HFFc6 (cell line): ENCODE measurements at places on chromosomes 2 and 18.

DNA sequence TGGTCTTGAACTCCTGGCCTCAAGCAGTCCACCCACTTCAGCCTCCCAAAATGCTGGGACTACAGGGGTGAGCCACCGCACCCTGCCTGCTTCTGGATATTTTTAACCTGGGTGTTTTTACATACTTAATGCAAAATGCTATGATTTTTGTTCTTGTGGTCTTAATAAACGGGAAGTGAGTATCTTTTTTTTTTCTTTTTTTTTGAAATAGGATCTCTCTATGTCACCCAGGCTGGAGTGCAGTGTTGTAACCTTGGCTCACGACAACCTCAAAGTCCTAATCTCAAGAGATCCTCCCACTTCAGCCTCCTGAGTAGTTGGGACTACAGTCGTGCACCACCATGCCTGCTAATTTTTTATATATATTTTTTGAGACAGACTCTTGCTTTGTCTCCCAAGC is 19.2 kb upstream of the ASXL2 start:
- no peak for DNase-seq

DNA sequence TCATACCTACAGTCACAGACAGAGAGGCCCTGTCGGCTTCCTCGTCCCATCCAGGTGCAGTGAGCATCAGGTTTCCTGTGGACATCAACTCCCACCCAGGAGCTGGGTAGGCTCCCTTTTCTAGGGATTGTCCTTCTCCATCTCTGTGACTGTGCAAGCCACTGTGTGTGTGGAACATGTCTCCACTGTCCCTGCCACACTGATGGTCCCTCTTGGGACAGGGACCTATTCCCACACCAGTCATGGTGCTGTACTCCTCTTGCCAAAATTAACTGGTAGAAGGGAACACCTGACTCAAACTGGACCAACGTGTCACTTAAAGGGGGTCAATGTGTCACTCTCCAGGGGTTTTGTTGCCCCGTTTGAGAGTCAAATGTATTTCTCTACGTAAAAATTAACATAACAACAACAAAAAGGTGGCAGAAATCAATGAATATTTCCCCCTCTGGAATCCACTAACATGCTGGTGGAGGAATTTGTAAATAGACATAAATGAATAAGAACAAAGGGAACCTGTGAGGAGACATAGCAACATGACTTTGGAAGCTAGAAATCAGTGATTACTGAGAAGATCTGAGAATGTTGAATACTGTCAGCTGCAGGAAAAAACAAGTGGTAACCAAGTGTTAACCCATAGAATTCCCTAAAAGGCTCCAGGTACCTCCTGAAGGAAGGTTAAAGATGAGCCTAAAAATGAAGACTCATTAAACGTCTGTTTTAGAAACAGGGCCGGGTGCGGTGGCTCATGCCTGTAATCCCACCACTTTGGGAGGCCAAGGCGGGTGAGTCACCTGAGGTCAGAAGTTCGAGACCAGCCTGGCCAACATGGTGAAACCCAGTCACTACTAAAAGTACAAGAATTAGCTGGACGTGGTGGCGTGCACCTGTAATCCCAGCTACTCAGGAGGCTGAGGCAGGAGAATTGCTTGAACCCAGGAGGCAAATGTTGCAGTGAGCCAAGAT is 40.4 kb downstream of the SH2D6 start:
- no peak for DNase-seq

DNA sequence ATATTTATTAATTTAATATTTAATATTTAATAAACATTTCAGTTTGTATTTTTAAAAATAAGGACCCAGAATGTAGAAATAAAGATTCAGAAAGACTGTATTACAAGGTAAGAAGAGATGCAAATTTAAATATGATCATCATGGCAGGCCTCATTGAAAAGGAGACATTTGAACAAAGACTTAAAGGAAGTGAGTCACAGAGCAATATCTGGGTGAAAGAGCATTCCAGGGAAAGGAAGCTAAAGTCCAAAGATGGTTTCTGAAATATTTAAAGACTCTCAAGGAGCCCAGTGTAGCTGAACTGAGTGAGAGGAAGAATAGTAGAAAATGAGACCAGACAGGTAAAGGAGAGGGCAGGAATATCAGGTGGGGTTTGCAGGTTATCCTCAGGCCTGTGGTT is 5.9 kb downstream of the SCYGR4 start:
- peak; percentile 38 for DNase-seq

DNA sequence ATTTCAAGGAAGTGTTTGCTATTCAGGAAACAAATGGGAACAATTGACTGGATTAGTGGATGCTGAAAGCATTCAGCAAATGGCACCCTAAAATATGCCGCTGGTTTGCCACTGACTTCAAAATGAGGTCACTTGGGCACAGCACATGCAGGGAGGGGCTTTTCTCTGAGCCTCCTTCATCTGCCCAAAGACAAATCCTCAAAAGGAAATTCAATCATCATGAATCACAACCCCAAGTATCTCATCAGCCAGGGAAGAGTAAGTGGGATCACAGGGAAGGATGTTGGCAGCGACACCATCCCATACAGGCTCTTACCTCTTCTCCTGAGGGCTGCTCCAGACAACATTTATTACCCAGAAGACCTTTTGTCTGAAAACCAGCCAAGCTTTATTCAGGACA is 14.4 kb upstream of the SP140L start:
- peak; percentile 61 for DNase-seq

DNA sequence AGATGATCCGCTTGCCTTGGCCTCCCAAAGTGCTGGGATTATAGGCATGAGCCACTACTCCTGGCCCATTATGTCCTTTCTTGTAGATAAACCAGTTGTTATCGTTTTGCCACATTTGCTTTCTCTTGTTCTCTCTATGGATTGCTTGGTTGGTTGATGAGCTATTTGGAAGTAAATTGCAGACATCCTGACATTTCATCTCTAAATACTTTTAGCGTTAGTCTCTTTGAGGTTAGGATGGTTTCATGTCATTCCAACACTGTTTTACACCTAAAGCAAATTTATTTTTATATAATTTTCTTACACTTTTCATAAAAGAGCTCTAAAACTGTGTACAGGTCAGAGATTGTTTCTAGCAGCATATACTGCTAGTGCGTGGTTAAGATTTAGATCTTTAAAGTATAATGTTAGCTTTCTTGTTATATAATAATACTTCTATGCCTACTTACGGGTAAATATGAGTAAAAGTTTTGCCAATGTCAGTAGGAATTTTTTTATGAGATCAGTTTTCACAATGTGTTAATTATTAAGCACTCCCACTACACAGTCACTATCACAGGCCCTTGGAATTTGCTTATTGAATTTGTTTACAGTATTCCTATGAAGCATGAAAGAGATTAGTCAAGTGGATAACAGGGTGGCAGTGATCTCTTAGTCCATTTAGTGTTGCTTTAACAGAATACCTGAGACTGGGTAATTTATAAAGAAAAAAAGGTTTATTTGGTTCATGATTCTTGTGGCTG is 10.3 kb downstream of the POLI start:
- DNase-seq, result no peak

GRCh38 chr2:170354855-170355780 is 177.2 kb downstream of the MYO3B start:
- DNase-seq, result no peak

GRCh38 chr2:70104231-70105111 is 17.2 kb downstream of the PCBP1 start:
- DNase-seq, result peak; percentile 63

DNA sequence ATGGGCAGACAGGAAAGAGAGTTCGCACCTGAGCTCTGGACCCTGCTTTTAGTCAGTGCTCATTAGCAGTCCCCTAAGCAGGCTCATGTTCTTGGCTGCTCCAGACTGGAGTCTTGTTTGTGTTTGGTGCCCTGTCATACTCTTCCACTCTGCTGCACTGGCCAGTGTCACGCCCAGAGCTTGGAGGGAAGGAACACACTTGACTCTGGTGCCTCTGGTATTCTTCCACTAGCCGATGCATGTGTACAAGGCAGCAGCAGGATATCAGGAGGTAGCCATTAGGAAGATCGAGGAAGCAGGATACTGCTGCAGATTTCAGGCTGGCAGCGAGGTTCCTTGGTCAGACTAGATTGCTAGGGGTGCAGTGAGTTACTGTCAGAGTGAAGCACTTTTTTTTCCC is 81.4 kb upstream of the B3GNT2 start:
- DNase-seq, result no peak

DNA sequence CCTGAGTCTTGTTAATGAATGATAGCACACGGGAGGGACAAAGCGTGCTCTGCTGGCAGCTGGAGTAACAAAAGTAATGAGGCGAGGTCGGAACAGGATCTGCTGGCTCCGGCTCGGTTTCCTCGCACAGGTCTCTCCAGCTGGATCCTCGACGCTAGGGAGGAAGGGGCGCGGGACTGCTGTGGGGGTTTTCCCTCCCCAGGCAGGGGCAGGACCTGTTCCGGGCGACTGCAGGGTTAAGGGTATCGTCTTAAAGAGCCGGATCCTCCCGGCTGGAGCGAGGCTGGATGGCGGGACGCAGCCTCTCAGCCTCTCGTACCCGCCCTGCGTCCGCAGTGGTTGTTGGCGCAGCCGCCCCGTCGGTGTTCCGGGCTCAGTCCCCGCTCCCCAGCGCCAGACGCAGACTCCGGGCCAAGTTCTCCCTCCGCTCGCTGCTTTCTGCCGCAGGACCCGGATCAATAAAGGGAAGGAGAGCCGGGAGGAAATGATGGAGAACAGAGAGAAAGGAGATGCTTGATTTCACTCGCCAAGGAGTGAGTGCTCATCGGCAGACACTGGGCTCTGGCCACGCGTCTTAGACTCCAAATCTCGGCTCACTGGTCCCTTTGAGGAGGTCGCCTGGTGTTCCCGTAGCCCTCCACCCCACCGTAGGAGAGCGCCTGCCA is 1.1 kb upstream of the LIPG start:
- no peak for DNase-seq

- no peak for DNase-seq
Measured at GRCh38 chr2:19559596-19560240, 201.3 kb upstream of the OSR1 start.

DNA sequence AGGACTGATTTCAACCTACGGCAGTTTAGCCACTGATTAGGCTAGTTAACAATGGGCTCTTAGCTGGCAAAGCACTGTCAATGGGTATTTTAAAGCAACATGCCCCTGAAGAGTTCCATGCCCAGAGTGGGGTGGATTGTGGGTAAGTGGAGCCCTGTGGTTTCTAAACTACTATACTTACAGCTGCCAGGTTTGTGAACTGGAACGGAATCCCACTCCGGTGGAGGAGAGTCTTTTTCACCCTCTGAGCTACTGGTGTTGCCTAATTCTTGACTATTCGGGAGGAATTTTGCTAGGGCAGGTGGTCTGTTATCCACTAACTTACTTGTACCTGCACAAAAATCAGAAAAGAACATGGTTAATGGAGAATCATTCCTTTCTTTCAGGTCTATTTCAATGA is 52.6 kb downstream of the ZAP70 start:
- no peak for DNase-seq

DNA sequence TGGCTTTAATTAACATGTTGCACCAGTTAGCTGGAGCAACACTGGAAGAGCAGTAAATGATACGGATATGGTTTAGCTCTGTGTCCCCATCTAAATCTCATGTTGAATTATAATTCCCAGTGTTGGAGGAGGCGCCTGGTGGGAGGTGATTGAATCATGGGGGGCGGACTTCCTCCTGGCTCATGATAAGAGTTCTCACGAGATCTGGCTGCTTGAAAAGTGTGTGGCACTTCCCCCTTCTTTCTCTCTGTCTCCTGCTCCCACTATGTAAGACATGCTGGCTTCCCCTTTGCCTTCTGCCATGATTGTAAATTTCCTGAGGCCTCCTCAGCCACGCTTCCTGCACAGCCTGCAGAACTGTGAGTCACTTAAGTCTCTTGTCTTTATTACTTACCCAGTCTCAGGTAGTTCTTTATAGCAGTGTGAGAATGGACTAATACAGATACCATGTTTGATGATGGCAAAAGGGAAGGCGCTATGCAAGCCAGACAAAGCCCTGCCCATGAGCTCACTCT is 963.6 kb downstream of the SOCS6 start:
- no peak for DNase-seq

DNA sequence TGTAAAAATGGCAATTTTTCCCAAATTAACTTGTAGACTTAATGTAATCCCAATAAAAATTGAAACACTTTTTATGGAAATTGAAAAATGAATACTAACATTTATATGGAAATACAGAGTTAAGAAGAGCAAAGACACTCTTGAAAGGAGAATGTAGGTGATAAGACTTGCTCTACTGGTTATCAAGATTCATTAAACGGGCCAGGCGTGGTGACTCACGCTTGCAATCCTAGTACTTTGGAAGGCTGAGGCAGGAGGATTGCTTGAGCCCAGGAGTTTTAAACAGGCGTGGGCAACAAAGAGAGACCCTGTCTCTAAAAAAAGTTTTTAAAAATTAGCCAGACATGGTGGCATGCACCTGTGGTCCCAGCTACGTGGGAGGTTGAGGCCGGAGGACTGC is 29.5 kb upstream of the ZNF396 start:
- DNase-seq, result no peak

DNA sequence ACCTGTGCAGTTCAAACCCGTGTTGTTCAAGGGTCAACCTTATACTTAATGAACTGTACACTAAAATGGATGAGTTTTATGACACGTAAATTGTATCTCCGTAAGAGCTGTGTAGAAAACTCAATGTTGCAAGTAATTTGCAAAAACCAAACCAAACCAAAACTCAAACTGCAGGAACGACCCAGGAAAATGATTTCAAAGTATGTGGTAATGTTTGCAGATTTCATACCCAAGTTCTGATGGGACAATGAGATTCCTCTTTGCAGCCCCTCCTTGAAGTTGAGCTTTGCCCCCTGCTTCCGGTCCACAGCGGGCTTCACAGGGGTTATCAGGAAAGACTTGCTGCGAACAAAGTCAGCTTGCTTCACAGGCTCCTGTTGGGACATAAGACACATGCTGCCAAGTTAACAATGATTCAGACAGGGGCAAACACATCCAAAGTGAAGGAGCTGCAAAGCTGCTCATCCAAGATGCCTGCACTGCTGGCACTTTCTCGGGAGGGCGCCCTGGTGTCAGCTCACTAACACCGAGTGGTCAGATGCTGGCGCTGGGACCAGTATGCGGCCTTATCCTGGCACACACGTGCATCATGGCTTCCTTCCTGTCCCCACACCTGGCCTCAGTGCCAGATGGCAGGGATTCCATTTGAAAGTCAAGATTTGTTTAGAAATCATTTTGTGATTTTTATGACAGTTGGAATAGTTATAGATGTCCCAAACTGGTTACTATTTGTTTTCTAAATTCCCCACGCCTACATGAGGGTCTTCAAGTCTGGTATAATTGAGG is 65.2 kb upstream of the MGAT4A start:
- no peak for DNase-seq

GRCh38 chr2:197137826-197138477 is 172.6 kb downstream of the ANKRD44 start:
- no peak for DNase-seq

GRCh38 chr2:9238591-9239326 is 32.1 kb downstream of the ASAP2 start:
- no peak for DNase-seq

GRCh38 chr18:2948038-2948437 is 64.9 kb downstream of the LPIN2 start:
- DNase-seq, result peak; percentile 28

DNA sequence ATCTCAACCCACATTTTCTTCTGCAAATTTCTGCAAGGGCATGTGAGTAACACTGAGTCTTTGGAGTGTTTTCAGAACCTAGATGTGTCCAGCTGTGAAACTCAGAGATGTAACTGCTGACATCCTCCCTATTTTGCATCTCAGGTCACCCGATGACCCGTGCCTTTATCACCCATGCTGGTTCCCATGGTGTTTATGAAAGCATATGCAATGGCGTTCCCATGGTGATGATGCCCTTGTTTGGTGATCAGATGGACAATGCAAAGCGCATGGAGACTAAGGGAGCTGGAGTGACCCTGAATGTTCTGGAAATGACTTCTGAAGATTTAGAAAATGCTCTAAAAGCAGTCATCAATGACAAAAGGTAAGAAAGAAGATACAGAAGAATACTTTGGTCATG is 8.0 kb downstream of the UGT1A1 start:
- no peak for DNase-seq
